Stimulated activated CD4-positive, alpha-beta T cell treated with anti-CD3 and anti-CD28 coated beads, Interleukin-1b, Interleukin-23, amount 100 ng/mL, for 1 hour (primary cell): ENCODE measurements at places on chromosomes 2 and 18.

- DNase-seq = no peak
Measured at GRCh38 chr2:108184419-108184818, 55.3 kb upstream of the SULT1C3 start.

DNA sequence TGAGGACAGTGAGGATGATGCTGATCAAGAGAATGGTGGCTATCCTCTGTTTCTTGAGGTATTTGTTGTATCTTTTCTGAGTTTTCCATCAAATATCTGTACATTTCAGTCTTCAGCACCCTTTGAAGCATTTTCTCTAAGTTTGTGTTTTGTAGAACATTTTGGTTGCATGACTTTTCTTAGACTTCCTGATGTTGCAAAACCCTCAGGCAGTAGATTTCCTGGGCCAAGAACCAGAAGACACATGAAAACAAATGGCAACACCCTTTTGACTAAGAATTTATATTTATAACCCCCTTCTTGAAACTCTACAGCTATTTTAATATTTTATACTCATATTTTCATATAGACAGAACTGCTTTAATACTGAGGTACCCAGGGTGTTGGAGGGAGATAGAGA lies 16.2 kb downstream of the HNMT start:
- no peak for DNase-seq

DNA sequence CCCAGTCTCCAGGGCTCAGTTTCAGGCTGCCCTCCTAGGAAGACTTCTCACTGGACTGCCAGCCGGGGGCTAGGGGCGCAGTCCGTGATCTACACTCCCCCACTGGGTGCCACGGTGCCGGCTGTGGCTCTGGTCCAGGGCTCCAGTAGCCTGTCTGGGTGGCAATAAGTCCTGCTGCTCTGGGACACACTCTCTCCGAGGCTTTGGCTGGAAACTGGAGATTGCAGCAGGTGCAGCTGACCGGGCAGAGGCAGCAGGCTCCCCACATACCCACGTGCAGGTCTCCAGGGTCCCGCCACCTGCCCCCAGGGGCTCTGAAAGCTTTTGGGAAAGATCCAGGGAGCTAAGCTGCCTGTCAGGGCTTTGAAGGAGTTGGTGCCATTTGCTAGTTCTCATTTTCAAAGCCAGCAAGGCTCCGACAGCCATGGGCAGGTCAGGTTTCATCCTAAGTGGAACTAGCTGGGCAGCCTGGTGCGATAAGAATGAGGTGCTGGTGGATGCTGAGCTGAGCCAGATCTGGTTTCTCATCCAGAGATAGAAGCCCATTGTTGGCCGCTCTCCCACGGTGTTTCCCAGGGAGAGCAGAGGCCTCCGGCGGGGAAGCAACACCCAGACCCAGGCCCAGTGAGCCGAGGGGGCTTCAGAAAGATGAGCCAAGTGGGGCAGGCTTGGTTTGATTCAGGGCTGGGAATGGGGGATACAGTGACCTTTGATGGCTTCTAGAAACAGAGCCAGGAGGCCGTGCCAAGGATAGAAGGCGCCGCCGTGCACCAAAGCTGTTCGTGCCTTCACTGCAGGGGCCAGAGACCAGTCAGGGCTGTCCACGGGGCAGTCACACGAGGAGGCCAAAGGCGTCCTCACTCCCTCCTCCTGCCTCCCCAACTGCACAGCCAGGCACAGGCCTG lies 141.7 kb upstream of the GPC1 start:
- DNase-seq = no peak

GRCh38 chr2:238240757-238241711 lies 1.2 kb upstream of the HES6 start:
- no peak for DNase-seq

DNA sequence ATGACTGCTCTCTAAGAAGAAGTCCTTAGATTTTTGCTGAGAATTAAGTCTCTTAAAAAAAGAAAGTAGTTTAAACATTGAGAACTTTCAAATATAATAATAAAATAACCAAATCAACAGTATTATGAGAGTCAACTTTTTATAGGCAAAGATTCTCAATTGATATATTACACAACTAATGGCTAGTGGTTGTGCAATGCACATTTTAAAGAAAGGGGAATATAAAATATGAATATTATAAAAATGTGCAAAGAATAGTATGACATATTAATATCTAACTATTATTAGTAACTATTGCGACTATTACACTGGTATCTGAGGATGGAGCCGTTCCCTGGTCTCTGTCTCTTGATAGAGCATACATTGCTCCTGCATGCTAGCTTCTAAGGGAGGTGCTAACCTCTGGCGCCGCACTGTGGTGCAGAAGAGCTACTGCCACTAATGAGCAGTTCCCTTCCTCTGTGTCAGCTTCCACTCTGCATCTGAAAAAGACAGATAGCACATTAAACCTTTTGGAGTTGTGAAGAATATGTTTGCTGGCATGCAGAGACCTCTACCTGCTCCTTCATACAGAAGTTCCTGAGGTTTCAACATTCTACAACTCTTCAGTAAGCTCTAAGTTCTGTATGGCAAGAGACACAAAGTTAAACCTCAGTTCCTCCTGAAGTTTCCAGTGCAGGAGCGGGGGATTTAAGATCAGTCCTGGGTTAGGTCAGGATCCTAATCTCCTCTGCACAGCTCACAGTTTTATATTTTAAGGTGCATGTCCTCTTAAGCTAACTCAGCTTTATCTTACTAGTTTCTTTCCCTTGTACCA lies 3.5 kb upstream of the SLC9A2 start:
- DNase-seq = no peak

GRCh38 chr18:70294471-70295191 lies 5.8 kb downstream of the SOCS6 start:
- DNase-seq = no peak

DNA sequence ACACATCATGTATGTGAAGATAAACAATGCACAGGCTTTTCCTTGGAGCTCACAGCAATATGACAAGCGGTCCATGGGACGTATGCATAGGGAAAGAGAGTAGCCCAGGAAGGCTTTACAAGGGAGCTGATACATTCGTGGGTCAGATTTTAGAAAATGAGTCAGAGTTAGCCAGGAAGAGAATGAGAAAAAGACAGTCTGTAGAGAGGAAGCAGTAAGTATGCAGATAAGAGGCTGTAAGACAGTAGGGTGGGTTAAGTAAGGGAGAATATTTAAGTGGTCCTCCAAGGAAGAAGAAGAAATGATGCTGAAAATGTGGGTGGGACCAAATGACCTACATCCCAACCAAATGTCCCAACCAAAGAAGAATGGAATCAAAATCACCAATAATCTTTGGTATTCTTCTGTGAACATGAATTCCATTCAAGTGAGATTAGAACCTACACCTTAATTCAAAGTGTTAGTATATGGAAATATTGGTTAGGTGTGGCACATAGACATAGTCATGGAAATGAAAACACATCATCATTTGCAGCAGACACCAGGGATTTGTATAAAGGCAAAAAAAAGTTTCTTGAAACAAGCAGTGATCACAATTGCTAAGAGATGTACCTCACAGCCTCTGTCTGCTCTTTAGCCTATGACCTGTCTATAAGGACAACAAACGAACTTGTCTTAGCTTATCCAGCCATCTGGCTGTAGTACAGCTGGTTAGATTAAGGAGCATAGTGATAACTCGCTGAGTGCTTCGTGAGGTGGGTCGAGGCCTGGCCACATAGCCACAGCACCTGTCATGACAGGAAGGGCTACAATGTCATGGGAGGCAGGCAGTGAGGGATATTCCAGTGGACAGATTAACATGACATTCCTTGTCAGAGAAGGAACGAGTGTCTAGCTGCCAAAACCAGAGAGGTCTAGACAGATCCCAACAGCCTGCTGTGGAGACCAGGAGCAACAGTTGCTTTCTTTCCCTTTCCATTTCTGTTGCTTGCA lies 133.6 kb downstream of the ALK start:
- no peak for DNase-seq

DNA sequence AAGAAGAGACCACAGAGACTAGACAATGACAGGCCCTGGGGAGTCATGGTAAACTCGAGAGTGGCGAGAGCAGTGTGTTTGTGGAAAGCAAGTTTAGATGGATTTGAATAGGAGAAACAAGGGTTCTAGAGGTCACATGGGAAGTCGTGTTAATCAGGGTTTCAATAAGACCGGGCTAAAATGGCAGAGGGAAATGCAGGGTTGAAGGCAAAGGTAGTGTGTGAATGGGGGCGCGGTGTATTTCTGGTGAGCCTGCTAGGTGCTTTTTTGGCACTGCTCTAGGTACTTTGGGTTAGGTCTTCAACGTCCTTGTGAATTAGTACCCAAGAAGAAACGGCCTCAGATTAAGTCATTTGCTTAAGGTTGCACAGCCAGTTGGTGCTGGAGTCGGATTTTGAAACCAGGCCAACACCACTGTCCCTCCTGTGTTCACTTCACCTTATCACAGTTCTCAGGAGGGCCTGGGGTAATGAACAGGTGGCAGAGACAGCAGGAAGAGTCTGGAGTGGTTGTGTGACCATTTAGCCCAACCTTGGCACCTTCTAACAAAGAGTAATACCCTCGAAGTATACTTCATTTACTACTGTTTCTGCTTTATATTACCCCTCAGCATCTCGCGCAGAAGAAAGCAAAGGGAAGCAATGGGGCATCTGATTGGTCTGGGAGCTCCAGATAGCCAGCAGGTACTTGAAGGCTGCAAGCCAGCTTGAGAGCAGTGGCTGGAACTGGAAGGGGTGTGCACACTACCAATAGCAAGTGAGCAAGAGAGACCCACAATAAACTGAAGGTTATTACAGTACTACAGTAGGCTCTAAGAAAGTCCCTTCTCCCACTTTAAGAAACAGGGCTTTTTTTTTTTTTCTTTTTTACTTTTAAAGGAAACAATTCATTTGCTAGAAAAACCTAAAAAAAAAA lies 33.4 kb upstream of the GAREM2 start:
- DNase-seq = no peak

DNA sequence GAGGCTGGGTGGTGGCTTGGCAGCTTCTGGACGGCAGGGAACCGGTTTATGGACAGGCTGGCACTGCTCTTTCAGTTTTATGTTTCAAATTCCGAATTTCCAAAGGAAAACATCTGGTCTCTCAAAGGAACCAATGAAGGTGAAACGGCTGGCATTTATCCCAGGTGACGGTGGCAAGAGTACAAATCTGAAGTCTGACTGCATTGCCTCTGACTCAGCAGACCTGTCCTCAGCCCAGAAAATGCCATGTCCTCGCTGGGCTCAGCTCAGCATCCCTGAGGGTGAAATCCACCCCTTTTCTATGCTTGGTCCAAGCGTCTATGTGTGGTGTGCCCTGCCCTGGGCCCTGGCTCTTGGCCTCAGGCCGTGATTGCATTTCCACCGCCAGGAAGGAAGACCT lies 38.1 kb downstream of the NAPG start:
- no peak for DNase-seq

GRCh38 chr2:166000401-166000800 lies 46.8 kb upstream of the TTC21B start:
- no peak for DNase-seq

DNA sequence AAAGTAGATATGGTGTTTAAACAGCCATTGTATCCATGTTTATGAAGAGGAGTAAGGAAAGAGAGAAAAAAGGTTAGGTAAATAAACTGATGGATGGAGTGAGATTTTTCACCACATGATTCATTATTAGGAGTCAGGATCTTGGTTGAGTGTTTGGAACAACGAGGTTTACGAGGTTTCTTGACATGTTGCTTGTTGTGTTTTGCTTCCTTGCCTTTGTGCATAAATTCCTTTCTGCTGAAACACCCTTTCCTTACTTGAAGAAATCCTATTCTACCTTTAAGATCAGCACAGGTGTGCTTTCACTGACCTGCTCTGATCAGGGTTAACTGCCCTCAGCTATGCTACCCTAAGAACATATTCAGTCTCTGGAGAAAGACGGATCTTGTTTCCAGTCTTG lies 66.6 kb downstream of the EFEMP1 start:
- DNase-seq = no peak

GRCh38 chr18:58559427-58560186 lies 69.3 kb downstream of the ALPK2 start:
- no peak for DNase-seq

GRCh38 chr2:12960671-12961070 lies 243.9 kb downstream of the TRIB2 start:
- no peak for DNase-seq

DNA sequence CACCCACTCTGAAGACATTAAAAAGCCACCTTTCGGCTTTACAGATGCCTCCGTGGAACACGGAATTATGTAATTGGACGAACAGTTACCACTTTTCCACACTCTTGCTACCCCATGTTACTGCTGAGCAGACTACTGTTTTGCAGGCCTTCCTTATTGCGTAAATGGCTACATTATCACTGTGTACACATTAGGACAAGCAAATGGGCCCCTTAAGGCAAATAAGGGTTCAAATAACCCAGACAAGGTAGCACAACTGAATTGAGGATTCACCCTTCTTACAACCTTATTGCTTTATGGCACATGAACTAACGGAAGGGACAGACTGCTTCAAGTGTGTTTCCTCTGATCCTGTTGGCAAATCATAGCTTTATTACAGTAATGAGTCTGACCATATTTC lies 832.2 kb upstream of the FANCL start:
- DNase-seq = no peak
